Foreskin keratinocyte (primary cell): ENCODE measurements at places on chromosomes 6 and 20. TPM values are rescaled to one million over a fixed set of nuclear protein-coding genes. Genes with fewer than 3 reads are reported as not detected.

GRCh38 chr6:28371706-28372451, 22.1 kb downstream of the ZKSCAN3 start:
- no peak for DNase-seq

GRCh38 chr6:42255050-42255449, 37.4 kb upstream of the MRPS10 start:
- DNase-seq: no peak

The TMEM14B gene
- 129 and 140 TPM in 2 replicates for polyA plus RNA-seq

DNA sequence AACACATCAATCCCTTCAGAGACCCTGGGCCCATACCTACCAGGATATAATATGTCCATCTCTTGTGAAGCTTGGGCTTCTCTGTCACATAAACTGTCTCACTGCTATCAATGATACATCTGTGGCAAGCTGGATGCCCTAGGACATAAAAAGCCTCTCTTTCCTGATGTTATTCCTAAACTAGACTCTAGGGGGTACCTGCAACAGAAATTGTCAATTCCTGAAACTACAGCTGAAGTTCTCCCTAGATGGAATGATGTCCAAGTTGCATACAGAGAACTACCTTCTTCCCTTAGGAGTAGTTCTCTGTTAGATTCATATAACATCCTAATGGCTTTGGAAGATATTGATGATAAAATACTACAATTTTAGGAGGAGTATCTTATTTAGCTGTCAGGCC, 35.8 kb downstream of the TBX18 start:
- peak; percentile 41 for DNase-seq

- DNase-seq: peak; percentile 11
Measured at GRCh38 chr20:58179432-58180099, 48.9 kb downstream of the ANKRD60 start.

- no peak for DNase-seq
Measured at GRCh38 chr6:112600168-112600567, 253.0 kb downstream of the RFPL4B start.
